T-helper 9 cell (primary cell): ENCODE measurements at places on chromosomes 3 and 15.

- no peak for DNase-seq
These were observed 17.9 kb upstream of the SQOR start for GRCh38 chr15:45616901-45617323.

- no peak for DNase-seq
These were observed 75.2 kb downstream of the FMN1 start for GRCh38 chr15:33119273-33119672.

DNA sequence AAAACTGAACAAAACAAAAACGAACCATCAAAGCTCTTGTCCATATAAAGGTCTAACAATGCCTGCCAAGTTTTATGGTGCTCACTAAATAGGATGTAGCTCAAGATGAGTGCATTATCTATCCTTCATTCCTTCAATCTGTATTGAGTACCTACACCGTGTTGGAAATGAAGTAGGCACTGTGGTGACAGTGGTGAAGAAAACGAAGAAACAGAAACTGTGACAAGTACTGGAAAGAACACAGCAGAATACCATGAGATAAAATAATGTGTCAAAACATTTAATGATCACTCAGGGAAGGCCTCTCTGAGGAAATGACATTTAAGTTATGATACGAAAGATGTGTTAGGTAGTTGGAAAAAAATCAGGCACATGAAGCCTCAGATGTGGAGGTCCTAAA, 36.2 kb downstream of the CBLB start:
- no peak for DNase-seq

DNA sequence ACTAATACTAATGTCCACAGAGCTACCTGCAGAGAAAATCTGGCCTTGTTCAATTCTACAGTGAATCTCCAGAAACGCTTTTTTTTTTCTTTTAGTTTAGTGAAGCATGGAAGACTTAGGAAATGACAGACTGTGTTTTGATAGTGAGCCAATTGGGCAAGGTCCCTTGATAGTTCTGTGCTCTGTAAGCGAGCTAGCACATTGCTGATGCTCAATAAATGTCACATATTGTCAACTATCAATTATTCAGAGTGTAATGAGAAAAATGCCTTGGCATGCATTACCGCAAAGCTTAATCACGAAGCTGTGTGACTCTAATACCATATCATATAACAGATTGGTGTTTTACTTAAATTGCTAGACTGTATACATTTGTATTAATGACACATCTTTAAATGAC, 5.2 kb upstream of the C3orf85 start:
- no peak for DNase-seq

DNA sequence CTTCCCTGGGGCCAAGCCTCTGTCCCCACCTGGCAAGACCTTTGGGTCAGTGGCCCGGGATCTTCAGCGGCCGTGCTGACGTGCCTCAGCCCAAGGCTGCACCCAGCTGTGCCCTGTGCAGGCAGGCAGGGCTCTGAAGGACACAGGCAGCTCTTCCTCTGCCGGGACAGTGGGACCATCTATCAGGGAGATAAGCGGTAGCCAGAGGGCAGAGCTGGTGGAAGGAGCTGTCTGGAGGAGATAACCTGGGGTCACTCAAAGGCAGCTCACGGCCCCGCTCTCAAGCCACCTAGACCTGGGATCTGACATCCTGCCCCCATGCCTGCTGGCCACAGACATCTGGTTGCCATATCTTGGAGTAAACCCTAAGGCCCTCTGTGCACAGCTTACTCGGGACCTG, 27.3 kb downstream of the DUSP7 start:
- no peak for DNase-seq

DNA sequence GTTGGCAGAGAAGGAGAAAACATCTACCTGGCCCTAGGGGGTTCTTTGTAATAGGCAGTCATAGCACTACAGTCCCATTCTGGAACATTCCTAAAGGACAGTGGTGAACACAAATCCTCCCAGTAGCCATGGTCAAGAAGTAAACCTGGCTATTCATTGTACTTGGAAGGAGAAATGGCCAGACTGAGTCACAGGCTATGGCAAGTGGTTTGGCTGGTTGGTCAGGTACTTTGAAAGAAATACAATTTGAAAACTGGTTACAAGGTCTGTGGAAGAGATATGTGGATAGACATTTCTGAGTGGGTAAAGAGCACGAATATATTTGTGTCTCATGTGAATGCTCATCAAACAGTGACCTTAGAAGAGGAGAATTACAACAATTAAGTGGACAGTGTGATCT, 33.0 kb upstream of the FAN1 start:
- no peak for DNase-seq

DNA sequence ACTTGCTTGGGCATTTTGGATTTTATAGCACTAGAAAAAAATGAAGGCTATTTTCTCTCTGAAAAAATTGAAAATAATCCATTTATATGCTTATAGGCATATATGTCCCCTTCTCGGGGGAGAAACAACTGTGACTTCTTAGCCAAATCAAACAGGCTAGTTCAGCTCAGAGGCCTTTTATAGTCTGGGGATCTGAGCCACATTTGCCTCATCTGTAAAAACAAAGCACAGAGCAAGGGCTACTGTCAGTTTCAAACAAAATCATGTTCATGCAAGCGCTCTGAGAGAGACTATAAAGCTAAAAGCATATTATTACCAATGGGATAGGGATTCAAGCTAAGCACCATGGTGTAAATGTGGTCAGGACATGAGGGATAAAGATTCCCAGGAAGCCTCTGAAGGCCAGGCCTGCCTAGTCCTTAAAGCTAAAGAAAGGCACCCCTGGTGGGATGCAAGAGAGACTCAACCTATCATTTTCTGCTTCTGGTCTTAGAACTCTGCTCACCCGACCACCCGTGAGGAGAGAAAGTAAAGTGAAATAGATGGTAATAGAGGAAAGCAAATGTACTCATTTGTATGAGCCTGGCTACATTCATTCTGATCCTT, 51.0 kb upstream of the IL12A start:
- no peak for DNase-seq

DNA sequence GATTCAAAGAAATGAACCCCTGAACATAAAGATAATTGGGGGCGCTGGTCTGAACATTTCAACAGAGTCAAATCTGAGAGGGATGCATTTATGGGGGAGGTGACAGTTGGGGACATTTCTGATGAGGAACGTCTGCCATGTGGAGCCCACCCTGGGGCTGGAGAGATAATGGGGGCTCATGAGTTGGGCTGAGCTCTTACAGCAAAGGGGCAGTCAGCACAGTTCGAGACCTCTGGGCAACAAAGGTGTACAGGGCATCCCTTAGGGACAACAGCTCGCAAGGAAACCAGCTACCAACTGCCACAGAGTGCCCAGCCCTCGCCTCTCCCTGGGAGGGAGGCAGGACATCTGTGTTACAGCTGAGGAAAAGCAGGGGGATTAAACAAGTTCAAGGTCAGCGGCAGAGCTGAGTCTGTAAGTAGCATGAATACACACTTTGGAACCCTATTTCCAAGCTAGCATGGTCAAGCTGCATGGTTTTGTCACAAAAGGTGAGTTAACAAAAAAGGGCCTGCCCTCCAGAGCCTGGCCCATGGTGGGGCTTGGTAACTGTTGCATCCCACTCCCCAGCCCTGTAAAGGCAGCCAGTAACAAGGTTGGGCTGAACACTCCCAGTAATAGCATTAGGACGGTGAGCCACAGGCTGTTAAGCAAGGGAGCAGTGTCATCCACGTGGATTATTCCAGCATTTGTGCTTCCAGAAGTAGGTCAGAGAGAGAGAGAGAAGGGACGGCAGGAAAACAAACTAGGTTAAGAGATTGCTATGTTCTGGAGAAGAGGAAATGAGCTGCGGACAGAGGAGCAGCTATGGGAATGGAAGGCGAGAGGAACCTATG, 4.3 kb downstream of the GNB5 start:
- no peak for DNase-seq

GRCh38 chr15:89128320-89129122, 40.3 kb downstream of the ABHD2 start:
- DNase-seq = no peak

DNA sequence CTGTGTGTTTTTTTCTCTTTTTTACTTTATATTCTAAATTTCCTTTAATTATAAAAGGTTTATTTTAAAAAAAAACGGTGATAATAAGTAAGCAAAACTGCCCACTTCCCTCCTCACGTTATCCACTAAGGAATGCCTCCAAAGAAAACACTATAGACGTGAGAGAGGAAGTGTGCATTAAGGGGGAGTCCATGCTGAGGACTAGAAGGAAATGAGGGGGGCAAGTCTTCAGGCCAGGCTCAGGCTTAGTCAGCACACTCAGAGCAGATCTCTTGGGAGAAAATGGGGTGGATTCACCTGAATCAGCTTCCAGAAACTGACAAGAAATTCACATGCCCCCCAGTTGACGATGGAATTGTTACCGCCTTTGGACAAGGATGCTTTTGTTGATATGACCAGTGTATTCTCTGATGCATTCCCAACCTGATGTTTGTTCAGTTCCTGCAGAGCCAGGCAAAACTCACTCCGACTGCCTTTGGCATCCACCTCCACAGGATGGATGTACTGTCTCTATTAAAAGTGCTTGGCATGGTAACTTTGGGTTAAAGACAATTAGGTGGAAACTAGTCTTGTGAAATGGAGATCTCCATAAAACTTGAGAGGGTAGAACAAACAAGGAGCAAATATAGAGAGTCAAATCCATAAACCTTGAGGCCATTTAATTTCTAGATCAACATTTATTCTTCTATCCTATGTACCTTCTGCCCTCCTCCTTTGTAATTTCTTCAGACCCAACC, 167.8 kb downstream of the MYRIP start:
- no peak for DNase-seq

- DNase-seq = no peak
These were observed 165.3 kb downstream of the SHQ1 start for GRCh38 chr3:72682936-72683452.

DNA sequence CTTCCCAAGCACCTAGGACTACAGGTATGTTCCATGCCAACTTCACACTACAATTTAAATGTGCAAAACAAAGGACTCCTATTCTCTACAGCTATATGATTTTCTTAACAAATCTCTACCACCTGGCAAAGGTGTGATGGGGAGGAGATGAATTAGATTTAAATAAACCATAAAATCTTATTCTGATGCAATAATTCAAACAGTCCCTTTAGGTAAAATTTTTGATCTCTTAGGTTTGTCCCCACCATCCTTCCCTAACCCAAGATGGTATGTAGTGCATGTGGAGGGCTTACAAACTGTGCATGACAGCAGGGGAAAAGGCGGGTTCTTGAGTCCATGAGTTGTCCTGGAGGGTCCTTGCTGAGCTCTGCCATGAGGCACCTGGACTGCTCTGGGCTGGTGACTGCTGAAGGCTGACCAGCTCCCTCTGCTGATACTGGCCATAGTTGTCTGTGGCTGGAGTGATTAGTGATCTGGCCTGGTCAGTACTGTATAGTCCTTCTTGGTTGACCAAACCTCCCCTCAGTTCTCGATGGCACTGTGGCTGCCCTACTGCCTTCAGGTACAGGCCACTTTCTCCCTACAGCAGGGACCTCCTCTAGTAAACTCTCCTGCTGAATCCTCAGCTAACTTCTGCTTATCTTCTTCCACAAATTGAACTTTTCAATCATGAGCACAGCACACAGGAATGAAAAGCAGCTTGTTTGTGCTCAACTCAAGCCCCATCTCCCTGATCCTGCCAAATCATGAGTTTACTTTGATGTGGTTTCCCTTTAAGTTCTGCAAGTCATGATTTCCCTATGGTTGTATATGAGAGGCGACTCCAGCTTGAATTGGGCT, 30.1 kb downstream of the CFAP161 start:
- no peak for DNase-seq

DNA sequence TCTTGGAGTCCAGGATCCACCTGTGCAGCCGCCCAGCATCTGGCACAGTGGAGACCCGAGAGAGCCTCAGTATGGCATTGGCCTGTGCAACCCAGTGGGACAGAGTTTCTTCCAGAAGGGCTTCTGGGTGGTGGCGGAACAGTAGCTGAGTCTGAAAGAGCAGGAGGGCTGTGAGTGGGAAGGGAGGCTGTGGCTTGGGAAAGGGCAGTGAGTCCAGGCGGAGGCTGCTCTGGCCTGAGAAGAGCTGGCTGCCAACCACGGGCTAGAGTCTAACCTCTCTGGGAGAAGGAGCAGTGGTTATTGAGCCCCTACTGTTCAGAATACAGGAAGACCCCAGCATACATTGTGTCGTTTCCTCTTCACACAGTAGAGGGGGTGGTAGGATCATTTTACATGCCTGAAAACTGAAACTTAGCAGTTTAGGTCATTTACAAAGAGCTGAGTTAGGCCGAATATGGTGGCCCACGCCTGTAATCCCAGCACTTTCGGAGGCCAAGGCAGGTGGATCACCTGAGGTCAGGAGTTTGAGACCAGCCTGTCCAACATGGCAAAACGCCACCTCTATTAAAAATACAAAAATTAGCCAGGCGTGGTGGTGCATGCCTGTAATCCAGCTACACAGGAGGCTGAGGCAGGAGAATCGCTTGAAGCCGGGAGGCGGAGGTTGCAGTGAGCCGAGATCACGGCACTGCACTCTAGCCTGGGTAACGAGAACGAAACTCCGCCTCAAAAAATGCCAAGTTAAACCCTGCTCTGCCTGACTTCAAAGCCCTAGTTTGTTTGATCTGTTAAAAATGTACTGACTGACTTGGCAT, 3.2 kb downstream of the AEN start:
- DNase-seq = peak; percentile 28

- no peak for DNase-seq
These were observed 1.3 kb downstream of the OCA2 start for GRCh38 chr15:28097656-28098359.

- no peak for DNase-seq
These were observed 20.8 kb downstream of the TCF12 start for GRCh38 chr15:56939257-56939656.

DNA sequence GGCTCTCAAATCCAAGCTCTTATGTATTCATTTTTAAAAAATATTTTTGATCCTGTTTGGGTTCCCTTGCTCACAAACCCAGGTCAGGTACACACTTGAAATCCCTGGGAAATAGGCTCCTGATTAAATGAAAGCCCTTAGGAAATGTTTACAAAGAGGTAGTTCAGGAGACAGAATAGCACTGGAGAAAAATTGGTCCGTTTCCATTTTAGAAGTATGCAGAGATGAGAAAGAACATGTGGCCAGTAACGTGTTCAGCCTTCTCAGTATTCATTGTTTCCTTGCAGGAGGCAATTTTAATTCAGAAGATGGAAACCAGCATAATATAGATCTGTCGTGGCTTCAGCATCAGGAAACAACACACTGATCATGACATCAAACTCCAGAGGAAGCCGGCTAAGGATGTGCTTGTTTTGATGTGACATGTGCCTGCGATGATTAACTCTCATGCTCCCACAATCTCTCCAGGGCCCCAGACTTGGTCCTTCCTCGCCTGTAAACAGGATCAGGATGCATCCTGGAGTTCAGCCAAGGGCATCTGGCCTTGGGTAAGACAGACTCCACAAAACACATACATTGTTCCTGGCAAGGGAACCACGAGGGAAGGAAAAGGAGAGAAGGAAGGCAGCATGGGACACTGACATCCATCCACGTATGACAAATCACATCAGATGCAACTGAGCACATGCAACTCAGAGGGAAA, 350.5 kb upstream of the THBS1 start:
- DNase-seq = no peak

DNA sequence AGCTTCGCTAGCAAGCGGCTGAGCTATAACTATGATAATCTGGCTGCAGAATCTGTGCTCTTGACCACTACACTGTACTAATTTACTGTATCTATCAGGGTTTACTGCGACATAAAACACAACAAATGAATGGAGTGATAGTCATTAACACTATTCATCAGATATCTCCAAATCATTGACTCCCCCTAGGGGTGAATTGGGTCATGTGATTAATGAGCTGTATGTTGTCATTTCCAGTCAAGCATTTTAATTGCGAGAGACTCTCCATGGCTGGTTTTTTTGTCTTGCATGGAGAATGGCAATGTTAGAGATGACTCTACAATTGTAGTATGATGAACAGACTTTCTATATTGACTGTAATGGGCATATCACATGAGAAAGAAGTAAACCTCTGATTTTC, 10.5 kb upstream of the TM4SF18 start:
- DNase-seq = no peak
